NAMALWA (cell line): ENCODE measurements at places on chromosomes 6 and 20.

DNA sequence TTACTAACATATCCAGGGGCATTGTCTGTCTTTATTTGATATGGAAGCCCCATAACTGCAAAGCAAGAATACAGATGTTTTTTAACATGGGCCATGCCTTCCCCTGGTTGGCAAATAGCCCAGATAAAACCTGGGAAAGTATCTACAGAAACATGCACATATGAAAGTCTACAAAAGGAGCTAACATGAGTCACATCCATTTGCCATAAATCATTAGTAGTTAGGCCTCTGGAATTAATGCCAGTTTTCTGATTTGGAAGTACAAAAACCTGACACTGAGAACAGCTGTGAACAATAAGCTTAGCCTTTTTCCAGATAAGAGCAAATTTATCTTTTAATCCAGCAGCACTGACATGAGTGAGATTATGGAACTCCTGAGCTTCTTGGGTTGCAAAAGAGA, 418.0 kb upstream of the IMPG1 start:
- DNase-seq = no peak

GRCh38 chr20:51636123-51636522, 93.6 kb upstream of the NFATC2 start:
- no peak for DNase-seq

- DNase-seq = no peak
These were observed 28.2 kb upstream of the PLAGL1 start for GRCh38 chr6:144036064-144036834.

- DNase-seq = peak; percentile 53
These were observed 106.0 kb upstream of the CST7 start for GRCh38 chr20:24842918-24843715.

DNA sequence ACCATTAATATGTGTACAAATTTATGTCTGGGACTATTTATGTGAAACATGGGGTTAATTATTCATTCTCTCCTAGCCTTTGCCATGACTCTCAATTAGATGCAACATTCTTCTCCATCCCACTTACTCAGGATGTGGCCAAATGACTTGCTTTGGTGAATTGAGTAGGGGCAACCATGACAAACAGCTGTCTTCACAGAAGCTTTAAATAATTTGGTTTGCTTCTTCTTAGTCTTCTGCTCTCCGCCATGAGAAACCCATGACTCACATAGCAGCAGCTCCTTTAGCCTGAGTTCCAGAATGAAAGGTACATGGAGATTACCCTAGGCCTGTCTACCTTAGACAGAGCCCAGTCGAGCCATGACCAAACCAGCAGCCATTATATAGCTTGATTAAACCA, 74.7 kb downstream of the FRK start:
- no peak for DNase-seq

- DNase-seq = no peak
These were observed 25.2 kb downstream of the FNDC1 start for GRCh38 chr6:159194421-159194820.

DNA sequence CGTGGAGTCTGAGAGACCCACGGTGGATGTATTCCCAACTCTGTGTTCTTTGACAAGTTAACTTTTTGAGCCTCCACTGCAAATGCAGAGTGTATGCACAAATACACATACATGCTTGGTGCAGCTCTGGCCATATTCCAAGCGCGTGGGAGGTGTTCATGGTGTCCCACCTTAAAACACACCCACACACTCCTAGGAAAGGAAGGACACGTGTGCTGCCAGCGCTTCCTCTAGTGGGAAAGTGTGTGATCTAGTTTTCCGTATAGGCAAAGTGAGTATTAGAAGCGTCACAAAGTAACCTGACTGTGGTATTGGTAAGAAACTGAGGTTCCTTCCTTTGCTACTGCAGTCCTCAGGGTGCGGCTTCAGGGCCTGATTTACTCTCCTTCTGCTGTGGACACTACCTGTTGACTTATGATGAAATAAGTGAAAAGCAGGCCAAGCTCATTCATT, 36.0 kb upstream of the MPC1 start:
- DNase-seq = no peak

DNA sequence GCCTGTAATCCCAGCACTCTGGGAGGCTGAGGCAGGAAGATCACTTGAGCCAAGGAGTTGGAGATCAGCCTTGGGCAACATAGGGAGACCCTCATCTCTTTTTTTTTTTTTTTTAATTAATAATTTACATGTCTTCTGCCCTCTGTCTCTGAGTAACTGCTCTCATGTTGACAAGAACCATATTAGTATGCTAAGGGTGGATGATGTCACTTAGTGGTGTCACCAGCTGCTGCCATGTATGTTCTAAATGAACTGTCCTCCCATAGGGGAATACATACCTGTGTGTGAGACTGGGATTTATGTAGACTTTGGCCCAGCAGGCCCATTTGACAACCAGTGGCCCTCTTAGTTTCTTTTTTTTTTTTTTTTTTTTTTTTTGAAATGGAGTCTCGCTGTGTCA, 65.6 kb downstream of the SCAND1 start:
- no peak for DNase-seq

DNA sequence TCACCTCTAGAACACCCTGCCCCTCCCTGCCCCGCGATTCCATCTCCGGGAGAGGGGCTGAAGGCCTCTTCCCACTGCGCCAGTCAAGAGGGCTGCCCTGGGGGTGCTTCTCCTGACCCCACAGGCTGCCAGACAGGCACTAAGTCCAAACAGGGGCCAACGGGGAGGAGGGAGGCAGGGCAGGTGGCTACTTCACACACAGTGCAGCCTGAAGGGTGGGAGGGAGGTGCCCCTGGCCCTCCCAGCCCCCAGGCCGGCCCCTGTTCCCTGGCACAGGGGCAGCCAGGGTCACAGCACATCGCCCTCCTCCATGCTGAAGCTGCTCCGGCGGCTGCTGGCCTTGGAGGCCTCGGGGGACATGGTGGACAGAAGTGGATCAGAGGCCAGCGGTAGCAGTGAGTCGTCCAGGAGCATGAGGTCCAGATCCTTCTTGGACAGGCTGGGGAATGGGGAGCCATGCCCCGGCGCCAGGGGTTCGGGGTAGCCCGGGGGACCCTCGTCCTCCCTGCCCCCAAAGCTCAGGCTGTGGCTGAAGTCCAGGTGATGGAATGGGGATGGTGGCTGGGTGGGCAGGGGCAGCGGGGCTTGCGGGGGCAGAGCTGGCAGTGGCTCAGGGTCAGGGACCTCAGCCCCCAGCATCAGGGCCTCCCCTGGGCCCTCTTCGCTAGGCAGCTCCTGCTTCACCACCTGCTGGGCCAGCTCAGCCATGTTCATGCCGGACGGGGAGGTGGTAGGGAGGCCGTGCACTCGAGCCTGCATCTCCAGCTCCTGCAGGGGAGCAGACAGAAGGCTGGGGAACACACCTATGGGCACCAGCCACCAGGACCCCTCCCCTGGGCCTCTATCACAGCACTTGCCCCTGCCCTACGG, 46.3 kb downstream of the MDFI start:
- DNase-seq = no peak

DNA sequence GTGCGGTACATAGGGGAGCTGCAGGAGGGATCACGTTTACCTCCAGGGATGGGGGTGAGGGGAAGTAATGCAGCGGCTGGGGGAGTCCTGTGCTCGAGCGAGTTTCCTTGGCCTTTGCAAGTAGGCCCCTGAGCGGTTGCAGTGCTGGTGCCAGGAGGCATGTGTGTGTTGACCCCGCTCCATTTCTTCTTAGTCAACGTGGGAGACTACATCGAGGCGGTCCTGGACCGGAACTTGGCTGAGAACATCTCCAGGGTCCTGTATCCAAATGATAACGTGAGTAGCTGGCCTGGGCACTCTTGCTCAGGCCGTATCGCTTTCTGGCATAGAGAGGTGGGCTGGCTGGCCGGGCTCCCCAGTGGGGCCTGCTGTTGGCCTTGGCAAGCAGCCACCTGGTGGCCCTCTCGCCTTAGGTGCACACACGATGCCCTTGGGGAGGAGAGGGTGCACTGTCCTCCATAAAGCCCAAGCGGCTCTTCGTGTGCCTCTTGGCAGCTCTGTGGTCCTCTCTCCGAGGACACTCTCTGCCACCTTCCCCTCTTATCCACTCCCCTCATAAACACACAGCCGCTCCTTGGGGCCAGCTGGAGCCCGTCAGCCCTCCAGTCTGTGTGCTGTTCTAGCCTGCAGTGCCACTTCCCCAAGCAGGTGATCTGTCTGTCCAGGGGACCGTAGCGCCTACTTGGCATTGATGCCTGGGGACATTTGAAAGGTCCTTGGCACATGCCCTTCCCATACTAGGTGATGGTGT, 29.3 kb downstream of the PYGB start:
- DNase-seq = no peak

DNA sequence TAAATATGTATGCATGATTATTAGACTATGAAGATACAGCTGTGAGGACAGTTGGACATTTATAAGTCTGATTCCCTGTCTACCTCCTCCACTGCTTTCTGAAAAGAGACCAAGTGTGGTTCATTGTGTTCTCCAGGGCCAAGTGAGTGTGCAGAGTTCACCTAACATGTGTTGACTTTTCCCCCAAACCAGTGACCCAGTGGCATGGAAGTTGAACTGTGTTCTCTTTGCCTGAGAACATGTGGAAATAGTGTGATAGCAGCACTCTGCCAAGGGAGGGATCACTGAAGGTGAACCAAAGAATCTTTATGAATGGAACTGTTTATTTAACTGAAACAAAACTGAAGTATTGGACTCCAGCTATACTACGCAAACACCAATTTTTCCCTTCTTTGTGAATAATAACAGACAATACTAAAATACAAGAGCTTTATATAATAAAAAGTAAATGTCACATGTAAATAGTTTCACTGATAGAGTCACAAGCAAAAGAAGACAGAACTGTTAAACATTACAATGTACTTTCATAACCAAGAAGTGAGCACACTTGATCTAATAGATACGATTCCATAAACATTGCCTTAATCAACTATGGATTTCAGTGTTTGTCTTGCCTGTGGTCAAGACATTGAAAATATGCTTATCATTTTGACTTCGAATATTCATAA, 200.3 kb upstream of the FUT9 start:
- no peak for DNase-seq
